ENCODE measurements at places on chromosomes 3 and 15.

DNA sequence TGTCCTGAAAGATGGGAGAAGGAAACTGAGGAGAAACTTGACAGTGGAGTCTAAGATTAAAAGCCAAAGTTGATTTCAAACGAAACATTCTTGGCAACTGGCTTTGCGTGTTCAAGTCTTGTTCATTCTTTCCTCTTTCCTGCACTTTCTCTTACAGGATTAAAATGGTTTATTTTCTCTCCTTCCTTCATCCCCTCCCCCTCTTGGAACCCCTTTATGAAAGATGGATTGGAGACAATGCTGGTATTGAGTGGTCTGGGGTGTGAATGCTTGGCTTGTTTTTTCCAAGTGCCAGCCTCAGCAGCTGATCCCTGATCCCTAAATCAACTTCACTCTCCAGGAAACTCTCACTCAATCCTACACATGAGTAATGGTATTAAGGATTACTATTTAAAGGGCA lies 703 bp upstream of the LSAMP start:
- DNase-seq, result no peak

DNA sequence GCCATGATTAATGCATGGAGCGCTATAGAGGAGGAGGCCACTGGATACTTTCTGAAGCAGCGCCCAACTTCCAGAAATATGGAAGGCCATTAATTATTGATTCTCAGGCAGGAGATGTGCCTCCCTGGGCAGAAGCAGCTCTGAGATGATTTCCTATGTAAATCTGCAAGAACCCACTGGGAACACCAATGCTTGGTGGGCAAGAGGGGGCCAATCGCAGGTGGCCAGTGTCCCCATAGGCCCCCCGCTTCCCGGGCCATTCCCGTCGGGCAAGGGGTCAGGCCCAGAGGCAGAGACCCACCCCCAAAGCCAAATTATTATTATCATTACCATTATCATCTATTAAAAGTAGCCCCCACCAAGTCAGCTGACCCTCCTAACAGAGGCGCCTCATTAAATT lies 288.0 kb upstream of the TLE3 start:
- DNase-seq, result no peak

- no peak for DNase-seq
Measured at GRCh38 chr3:30741889-30742288, 135.5 kb downstream of the TGFBR2 start.

DNA sequence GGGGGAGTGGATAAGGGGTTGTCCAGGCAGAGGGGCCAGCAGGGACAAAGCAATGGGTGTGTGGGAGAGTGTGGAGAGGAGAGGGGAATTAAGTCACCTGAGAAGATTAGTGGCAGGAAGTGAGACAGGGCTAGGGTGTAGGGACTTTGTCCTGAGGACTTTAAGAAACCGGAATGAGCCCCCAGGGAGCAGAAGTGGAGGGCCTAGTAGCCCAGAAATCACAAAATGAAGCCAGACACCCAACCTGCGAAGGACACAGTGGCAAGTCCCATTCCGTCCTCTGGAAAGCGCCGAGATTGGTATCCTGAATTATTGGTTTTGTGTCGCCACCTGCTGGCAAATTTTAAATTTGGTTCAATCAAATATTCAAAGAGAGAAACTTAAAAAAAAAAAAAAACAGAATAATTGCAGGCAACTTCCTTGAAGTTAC lies 78.0 kb upstream of the SLC25A36 start:
- no peak for DNase-seq

- DNase-seq, result no peak
Measured at GRCh38 chr3:43410592-43410991, 124.3 kb downstream of the SNRK start.

GRCh38 chr3:187955587-187955952 lies 198.4 kb upstream of the LPP start:
- DNase-seq, result no peak

GRCh38 chr3:195139091-195139875 lies 131.7 kb downstream of the XXYLT1 start:
- DNase-seq, result no peak

DNA sequence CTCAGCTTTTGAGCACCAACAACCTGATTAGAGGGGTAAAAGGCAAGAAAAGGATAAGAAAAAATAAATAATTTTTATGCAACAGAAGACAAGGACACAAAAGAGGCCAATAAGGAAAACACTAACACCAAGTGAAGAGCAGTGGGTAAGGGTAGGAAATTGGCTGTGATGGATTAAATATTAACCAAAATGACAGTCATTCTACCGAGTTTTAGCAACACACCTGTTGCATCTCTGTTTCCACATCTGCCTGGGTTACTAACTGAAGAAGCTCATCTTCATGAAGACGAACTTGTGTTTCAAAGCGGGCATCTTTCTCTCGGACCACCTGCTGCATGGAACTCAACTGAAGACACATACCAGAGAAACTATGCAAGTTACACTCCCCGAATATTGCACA lies 30.1 kb downstream of the GOLGB1 start:
- DNase-seq, result no peak
